ENCODE measurements at places on chromosomes 1 and 21. TPM values are rescaled to one million over a fixed set of nuclear protein-coding genes. Genes with fewer than 3 reads are reported as not detected.

GRCh38 chr1:110465814-110466380, 14.9 kb downstream of the PROK1 start:
- no peak for DNase-seq

- no peak for DNase-seq
Observed at GRCh38 chr21:26405735-26406361, 167.2 kb downstream of the CYYR1 start.

GRCh38 chr1:109282497-109282951, 421 bp downstream of the PSRC1 start:
- DNase-seq: no peak

DNA sequence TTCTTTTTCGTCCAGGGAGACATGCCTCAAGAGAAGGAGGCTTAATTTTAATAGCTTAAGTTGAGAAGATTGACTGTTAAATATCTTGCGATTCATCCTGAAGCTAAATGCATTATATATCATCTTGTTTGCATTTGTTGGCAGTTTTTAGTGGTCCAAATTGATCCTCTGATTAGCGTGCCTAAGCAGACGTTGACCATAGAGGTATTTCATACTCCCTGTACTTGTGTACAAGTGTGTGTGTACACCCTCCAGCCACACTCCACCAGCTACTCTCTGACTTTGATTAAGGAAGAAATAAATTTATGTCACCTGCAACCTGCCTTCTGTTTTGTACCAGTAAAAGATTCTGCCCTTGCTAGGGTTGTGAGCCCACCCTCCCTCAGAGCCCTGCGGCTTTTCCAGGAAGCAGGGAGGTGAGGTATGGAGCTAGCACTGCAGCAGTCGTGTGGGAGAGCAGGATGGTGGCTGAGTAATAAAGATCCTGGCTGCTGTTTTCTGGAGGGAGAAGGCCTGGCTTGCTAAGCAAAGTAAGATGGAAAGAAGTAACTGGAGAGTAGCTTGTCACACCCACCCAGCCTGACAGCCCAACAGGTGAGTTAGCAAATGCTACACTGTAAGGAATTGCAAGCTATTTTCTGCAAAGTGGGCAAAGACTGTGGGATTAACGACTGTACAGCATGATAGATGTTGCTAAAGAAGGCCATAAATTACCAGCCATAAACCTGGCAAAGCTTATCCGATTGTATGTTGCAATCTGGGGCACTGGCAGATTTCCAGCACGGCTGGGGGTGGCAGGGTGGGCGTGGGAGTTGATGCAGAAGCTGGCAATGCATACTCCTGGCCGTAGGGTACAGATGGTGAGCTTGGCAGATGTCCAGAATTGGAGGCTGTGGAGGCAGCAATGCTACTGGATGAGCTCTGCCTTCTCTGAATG, 170.2 kb downstream of the TNR start:
- DNase-seq: peak; percentile 55

DNA sequence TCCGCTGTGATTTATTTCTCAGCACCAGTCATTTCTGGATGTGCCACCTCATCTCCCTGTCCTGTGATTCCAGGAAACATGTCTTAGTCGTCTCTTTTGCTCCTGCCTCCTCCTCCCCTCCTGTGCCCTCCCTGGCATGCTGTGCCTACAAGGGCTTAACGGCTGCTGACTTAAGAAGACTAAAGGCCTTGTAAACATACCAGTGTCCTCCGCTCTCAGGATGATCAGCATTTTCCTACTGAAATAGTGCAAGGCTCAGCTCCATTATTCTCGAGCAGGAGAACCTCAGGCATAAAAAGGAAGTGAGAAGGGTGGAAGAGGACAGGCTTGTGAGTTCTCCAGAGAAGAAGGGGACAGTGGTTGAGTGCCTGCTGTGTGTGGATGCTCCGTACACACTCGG, 61.6 kb upstream of the RUNX3 start:
- DNase-seq: no peak

FCGR3B gene
- total RNA-seq: 1.2 TPM

OXCT2 gene
- total RNA-seq: 0.90 TPM

FAM177B gene
- 0.53 TPM for total RNA-seq
